ENCODE measurements at places on chromosomes 11 and 22.

DNA sequence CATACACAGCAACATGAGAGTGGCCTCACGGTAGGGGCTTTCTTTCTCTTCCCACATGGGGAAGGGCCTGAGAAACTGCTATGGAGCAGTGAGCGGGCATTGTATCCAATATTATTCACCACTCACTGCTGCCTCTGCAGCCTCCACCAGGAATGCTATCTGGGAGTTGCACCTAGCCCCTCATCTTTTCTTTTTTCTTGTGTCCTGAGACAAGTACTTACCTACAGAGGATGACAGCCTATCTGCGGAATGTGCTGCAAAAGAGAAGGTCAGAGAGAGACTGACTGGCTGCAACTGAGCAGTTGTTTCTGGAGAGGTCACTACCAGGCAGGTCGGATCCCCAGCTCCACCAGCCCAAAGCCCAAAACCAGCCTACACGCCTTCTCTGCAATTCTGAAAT is 52.1 kb upstream of the HTATIP2 start:
- no peak for DNase-seq

DNA sequence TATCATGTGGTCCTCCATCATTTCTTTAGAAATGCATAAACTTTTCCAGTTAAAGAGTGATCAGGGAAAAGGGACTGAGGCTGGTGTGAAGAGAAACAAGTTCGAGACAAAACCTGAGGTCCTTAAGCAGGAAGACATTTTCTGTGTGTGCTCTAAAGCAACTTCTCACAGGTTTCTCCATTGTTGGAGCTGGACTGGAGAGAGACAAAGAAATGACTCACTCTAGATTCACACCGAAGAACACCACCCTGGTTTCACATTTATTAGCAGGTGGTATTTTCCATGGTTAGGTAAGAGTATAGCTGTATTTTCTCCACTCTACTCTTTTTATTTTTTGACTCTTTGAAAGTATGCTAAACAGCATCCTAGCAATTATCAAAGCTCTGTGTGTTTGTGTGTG is 736.4 kb downstream of the KCNA4 start:
- DNase-seq: no peak

DNA sequence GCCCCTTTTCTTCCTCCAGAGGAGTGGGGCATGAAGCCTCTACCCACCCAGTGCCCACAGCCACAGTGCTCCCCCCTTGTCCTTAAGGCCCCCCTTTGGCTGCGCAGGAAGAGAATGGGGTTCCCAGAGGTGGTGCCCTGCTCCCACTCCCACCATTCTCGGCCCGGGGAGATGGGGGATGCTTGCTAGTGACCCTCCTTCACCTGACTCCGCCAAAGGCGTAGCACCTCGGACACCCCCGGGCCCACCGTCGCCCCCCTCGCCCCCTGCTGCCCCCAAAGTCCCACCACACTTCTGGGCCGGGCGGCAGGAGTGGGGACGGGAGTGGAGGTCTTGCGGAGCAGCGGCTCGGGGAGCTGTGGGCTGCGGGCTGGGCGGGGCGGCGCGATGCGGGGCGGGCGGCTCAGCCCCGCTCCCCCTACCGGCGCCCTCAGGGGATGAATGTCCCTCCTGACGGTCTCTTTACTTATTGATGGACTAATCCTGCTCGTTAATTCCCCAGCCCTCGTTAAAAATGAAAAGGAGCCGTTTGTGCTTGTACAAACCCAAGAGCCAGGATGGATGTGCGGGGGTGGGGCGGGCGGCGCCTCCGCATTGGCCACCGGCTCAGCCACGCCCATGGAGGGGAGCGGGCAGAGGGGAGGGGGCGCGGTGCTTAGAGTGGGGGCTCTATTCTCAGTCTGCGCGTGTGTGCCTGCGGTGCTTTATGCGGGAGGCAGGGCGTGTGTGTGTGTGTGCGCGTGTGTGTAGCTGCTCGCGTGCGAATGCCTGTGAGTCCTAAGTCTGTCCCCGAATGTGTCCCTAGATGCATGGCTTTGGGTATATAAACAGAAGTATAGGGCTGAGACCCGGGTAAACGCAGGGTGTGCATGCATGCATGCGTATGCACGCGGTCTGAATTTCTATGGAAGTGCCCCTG is 25.6 kb downstream of the SYT7 start:
- DNase-seq: no peak

- DNase-seq: no peak
Measured at GRCh38 chr22:47782328-47783075, 1020.1 kb downstream of the TBC1D22A start.

DNA sequence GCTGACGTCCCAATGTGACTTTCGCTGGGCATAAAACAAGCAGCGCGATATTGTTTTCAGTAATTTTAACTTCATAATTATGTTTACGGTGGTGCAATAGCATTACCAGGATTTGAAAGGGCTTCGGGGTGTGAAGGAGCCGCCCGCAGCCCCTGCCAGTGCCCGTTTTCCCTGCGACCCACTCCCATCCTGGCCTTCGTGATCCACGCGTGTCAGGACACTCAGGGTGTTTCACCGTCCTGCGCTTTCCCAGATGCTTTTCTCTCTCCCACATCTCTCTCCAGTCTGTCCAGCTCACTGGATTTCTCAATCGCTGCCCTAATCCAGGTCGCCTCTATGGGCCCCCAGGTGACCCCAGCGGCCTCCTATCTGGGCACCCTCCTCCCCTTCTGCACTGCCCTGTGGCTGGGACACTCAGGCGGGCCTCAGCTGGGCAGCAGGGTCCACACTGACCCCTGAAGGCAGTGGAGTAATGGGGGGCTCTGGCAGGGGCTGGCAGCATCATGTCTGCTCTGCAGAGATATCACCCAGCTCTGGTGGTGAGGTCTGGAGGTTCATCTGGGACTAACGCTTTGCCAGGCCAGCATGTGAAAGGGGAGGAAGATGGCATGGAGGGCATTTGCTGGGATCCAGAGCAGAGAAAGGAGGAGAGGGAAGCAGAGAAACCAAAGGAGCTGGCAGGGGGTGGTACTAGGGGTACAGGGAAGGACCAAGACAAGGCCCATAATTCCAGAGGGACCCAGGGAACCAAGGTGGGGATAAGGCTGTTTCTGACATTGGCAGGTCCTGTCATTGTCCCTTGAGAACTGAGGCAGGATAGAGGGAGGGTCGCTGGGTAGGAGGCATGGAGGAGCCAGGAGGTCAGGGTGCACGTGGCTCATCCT is 622.8 kb downstream of the BRD1 start:
- no peak for DNase-seq

- DNase-seq: no peak
Measured at GRCh38 chr11:126573325-126573978, 218.0 kb downstream of the ST3GAL4 start.

- DNase-seq: no peak
Measured at GRCh38 chr11:44875037-44875436, 75.6 kb downstream of the TP53I11 start.

GRCh38 chr11:2718817-2719438 is 19.1 kb upstream of the KCNQ1OT1 start:
- DNase-seq: no peak

DNA sequence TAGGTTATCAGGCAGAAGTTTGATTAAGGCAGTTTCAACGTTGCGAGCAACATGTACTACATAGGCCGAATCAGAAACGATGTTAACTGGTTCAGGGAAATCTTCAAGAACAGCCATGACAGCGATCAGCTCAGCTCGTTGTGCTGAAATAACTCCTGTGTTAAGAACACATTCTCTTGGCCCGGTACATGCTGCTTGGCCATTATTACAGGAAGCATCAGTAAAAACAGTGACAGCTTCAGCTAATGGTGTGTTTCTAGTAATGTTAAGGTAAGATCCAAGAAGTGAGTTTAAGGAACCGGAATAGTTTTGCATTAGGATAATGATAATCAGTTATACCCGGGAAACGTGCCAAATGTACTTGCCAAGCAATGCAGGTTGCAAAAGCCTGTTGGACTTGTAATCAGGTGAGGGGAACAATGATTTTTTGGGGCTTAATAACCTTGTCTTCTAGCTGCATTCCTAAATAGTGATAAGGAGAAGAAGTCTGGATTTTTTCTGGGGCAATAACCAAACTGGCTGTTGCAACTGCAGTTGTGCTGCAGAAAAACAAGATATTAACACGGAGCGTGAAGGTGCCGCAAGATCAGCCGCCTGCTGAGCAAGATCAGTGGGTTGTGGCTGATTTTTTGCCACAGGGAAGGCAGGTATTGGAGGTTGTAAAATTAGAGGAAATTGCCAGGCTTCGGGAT is 14.3 kb downstream of the OR52K1 start:
- DNase-seq: no peak

- DNase-seq: no peak
Measured at GRCh38 chr11:130894322-130895025, 21.8 kb downstream of the SNX19 start.

DNA sequence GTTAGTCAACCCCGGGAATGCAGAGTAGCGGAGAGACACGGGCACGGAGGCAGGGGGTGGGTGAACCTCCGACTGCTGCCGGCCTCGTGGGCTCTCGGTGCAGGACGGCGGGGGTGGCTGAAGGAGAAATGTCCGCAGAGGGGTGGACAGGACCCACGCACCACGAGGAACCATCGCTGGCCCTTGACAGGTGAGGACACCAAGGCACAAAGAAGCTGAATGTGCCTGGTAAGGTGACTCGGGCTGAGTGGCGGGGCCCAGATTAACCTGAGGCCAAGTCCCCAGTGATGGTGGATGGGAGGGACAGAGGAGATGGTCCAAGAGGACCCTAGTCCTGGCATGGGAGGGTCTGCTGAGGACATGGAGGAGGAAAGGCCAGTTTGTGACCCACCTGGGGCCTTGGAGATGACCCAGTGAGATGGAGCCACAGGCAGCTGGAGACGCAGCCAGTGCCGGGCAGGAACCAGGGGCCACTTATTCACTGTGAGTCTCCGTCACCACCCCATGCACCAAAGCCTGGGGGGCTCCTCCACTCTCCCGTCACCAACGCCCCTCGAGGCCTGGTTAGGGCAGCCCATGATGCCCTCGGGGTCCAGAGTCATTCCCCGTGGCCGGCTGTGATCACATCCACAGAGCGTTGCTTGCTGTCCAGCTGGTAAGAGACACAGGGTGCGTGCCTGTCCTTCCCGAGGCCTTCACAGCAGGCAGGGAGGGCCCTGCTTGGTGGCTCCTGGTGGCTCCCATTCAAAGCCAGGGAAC is 64.2 kb downstream of the CELSR1 start:
- DNase-seq: no peak

- DNase-seq: no peak
Measured at GRCh38 chr11:36109850-36110606, 166.2 kb downstream of the LDLRAD3 start.

- no peak for DNase-seq
Measured at GRCh38 chr11:117944554-117944953, 15.4 kb upstream of the TMPRSS13 start.
